ENCODE measurements at places on chromosomes 12 and 14.

DNA sequence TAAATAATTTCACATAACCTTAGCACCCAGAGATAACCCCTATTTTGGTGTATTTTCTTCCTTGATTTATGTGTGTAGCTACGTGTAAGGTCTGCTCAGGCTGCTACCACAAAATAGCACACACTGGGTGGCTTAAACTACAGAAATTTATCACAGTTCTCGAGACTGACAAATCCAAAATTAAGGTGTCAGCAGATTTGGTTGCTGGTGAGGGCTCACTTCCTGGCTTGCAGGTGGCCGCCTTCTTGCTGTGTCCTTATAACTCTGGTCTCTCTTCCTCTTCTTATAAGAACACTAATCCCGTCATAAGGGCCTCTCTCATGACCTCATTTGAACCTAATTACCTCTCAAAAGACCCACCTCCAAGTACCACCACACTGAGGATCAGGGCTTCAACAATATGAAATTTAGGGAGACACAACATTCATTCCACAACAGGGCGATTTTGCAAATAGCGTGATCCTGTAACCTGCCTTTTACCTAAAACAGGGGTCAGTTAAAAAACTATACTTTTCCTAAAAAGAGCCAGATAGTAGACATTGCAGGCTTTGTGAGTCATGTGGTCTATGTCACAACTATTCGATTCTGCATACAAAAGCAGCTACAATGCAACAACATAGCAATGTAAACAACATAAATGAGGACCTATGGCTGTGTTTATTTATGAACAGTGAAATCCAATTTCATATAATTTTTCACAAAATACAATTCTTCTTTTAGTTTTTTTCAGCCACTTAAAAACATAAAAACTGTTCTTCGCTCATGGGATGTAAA lies 371.7 kb downstream of the DPF3 start:
- DNase-seq, result no peak

GRCh38 chr12:104682790-104683279 lies 226.1 kb downstream of the CHST11 start:
- no peak for DNase-seq

DNA sequence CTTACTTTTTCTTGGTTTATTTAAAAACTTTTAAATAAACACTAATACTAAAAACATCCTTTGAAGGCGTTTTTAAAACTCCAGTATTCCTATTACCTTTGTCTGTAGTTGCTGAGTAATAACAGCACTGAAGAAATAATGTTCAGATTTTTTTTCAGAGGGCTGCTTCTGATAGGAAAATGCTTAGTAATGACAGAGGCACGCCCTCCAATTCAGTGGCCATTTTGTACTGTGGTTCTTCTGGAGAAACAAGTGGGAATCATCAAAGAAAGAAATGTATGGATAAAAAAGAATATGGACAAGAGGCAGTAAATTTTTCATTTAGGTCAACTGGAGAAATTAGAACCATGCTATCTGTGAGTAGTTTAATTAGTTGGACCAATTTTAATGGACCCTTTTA lies 13.6 kb downstream of the VEZT start:
- DNase-seq, result no peak

DNA sequence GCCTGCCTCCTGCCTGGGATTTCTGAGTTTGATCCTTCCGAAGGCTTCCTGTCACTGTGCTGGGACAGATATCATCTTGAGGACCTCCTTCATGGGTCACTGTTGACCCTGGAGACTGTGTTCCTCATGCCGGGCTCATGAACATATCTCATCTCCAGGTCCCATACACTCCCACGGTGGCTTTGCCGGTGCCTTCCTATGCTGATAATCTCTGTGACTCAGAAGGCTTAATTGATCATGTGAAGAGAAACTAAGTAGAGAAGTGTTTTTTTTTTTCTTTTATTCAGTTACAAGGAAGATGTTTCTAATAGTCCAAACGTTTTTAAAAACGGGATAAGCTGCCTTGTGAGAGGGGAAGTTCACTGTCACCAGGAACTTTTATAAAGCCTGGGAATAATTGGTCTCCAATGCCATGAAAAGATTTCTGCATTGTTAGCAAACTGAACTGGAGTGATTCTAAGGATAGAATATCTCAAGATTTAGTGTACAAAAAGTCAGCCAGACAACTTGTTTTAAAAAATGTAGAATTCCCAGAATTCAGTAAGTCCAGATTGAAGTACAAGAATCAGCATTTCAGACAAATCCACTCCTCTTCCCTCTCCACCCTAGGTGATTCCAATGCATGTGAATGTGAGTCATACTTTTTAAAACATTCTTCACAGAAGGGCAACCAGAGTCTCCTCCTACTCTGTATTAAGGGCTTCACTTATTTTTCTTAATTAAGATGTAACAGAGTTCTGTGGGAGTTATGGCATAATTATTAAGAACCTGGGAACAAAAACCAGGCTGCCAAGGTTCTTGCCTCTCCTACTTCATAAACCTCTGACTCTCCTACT lies 139.8 kb upstream of the LGR5 start:
- no peak for DNase-seq

- DNase-seq, result peak; percentile 78
These were observed 205.3 kb upstream of the NAV3 start for GRCh38 chr12:77625441-77625840.

GRCh38 chr12:114218136-114218535 lies 187.8 kb downstream of the TBX5 start:
- no peak for DNase-seq

GRCh38 chr14:95522556-95522955 lies 6.1 kb upstream of the SYNE3 start:
- no peak for DNase-seq

DNA sequence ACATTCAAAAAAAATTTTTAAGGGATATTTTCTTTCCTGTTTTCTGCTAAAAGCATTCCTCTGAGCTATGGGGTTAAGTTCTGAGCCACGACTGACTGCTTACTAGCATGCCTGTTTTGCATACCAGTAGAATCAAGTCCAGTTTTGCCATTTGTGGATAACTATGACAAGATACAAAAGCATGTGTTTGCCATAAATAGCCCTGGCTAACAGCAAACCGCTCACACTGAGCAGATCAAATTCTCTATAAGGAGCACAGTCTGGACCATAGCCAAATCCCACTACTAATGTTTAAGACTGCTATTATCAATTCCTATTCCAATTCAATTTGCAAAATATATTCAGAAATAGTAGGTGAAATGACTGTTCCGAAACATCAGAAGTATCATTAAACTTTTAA lies 3.2 kb downstream of the CFL2 start:
- peak; percentile 82 for DNase-seq

DNA sequence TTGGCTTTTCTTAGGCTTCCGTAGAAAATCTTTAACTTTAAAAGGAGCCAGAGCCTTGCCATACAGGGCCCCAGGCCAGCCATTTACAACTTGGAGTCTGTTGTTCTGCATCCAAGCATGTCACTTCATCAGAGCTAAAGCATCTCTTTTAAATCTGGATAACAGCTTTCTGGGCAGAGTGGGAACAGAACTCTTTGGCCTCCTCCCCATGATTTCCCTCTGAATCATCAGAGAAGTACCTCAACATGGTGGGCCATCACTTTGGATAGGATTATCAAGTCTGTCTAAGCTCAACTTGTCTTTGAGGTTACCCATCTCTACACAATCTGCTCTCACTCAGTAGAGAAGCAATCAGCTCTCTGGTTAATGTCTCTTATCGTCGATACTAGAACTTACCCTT lies 170.9 kb downstream of the SLC6A15 start:
- DNase-seq, result no peak

GRCh38 chr12:57782243-57782607 lies 362 bp upstream of the TSFM start:
- DNase-seq, result no peak

DNA sequence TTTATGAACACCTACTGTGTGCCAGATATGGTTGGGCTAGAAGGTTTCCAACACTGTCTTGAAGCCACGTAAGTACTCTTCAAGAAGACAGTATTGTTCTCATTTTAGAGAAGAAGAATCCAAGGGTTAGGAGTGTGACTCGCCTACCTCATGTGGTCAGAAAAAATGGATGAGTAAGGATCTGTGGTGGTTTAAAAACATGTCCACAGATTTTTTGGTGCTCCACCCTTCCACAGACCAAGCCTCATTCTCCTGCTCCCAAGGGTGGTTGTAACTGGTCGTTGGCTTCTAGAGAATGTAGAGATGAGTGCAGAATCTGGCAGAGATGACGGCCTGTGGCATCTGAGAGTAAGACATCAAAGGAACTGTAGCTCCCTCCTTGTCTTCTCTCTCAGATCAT lies 30.3 kb upstream of the TTC7B start:
- no peak for DNase-seq

DNA sequence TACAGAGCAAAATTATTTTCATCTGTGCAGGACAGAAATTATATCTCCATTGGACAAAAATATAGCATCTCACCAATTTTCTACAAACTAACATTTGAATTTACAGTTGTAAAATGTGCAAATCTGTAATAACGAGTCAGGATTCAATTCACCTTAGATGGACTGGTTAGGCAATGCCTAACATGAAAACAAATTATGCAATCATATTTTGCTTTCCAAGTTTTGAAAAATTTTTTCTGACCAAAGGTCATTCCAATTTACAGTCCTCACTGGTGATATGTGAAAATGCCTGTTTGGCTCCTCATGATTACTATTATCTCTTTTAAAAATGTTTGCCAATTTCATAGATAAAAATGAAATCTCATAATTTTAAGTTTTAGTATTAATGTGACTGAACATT lies 6.5 kb upstream of the CPM start:
- DNase-seq, result no peak

DNA sequence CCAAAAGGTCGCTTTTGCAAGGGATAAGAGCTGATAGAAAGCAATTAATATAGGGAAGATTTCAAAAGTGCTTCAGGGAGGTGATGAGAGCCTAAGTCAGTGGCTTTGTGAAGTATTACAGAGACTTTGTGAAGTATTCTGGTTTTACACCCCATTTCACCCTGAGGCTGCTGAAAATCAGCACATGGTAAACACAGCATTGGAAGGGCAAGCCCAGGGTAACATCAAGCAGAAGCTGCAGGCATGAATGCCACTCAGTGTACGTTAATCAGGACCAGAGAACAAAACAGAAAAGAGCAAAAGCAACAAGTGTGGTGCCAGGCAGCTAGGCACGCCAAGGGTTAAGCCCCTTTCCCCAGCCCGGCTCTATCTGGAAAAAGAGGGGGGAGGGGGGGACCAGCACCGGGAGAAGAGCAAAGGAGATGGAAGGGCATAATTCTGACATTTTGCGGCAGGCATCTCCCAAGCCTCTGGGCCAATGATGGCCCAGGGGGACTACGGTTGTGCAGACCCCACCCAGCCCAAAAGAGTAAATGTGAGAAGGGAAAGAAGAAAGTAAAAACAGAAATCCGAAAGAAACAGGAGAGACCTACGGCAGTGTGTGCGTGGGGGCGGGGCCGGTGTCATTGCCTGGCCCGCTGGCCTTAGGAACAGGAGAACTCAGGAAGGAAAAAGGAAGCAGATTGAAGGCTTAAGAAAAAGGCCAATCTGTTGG lies 58.9 kb downstream of the DHRS2 start:
- no peak for DNase-seq

GRCh38 chr12:113612076-113612728 lies 140.5 kb upstream of the LHX5 start:
- no peak for DNase-seq

- no peak for DNase-seq
These were observed 26.6 kb downstream of the GPRC5D start for GRCh38 chr12:12925388-12925787.

GRCh38 chr12:122471324-122472226 lies 29.2 kb downstream of the ZCCHC8 start:
- peak; percentile 11 for DNase-seq

Data from amniotic stem cell (primary cell).